GM23338 (cell line): ENCODE measurements at places on chromosomes 3 and 15. TPM values are rescaled to one million over a fixed set of nuclear protein-coding genes. Genes with fewer than 3 reads are reported as not detected.
A peak's percentile ranks its signal among the peaks of the same experiment; 100 is the strongest.

DNA sequence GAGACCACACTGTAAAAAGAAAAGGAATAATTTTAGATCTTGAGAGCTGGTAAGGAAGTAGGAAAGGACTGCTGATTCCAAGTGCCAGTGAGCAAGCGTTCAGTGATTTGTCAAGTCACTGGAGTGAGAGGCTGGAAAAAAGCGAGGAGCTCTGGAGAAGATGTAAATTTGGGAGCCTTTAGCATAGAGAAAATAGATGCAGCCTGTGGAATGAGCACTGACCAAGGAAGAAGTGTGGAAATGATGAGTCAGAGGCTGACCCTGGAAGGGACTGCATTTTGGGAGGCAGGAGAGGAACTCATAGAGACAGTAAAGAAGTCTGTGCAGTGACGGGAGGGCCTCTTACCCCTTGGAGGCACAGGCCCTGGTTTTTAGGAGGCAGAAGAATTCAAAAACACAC is 17.1 kb upstream of the ABTB1 start:
- H3K27ac ChIP-seq = 0 out of 2 replicates have a peak overlapping the region, but pooled peaks have one; percentile 50
- no peak for DNase-seq
- H3K4me3 ChIP-seq = no peak overlapping the region
- no peaks in the 10 kb centered on the region for H3K27me3 ChIP-seq
- no peaks in the 10 kb centered on the region; the same call in 1 of the 2 replicates for H3K36me3 ChIP-seq

The C15orf62 gene
- 0.08 and 0.80 TPM in 2 replicates for total RNA-seq

- no peak overlapping the region for H3K27ac ChIP-seq
- DNase-seq = no peak
- H3K36me3 ChIP-seq = no peaks in the 10 kb centered on the region
- no peak overlapping the region for H3K4me3 ChIP-seq
- no peaks in the 10 kb centered on the region for H3K27me3 ChIP-seq
- peaks cover 4% of the 10 kb centered on the region; the same call in 1 of the 2 replicates for H3K4me1 ChIP-seq
These were observed 204.1 kb upstream of the SUCLG2 start for GRCh38 chr3:67858492-67858891.

The CORO2B gene
- 2.8 and 4.6 TPM in 2 replicates for total RNA-seq

The CEMIP gene
- 2.1 and 4.1 TPM in 2 replicates for total RNA-seq

DNA sequence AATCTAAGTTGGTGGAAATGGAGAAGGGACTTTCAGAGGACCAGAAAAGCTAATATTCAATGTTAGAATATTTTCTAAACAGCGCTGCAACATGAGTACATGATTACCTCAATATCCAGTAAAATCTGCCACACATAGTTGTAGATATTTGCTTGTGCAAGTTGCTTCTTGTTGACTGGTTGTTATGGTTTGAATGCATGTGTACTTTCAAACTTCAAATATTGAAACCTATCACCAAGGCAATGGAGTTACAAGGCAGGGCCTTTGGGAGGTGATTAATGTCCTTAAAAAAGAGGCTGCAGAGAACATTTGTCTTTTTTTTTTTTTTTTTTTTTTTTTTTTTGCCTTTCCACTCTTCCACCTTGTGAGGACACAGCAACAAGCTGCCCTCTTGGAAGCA is 49.9 kb downstream of the TMCO5A start:
- no peak for DNase-seq
- H3K36me3 ChIP-seq = no peaks in the 10 kb centered on the region
- H3K27me3 ChIP-seq = no peaks in the 10 kb centered on the region
- H3K4me3 ChIP-seq = no peak overlapping the region
- no peak overlapping the region for H3K27ac ChIP-seq

DNA sequence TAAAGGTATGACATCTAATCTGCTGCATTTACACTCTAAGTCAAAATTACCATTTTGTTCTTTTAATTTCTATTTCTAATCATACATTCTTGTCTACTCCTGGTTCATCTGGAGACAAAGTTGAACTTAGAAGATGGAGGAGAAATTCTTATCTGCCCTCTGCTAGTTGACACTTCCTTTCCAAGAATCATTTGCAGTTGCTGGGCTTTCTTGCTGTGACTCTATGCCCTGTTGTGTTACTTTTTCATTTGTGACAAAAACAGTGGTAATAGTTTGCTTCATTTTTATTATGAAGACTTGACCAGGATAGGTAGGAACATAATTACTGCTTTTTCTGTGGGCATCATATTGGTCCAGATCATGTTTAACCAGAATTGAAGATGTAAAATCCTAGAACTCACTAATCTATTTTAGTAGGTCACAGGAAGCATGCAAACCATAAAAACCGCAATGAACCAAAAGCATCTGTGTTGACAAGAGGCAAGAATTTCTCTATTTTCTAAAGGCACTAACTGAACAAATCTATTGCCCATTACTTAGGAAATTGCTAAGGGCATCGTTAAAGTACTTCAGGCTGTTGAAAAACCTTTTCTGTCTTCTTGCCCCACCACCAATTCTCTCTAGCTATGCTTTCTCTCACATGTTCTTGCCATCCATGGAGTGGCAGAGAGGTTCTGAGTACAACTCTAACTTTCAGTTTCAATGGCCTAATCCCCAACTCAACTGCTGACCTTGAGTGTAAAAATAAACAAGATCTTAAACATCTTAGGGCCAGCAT is 4.2 kb upstream of the CCR2 start:
- no peak overlapping the region for H3K27ac ChIP-seq
- no peak for DNase-seq
- H3K27me3 ChIP-seq = no peaks in the 10 kb centered on the region
- H3K4me3 ChIP-seq = no peak overlapping the region
- H3K4me1 ChIP-seq = peaks cover 4% of the 10 kb centered on the region; the same call in 1 of the 2 replicates
- no peaks in the 10 kb centered on the region for H3K36me3 ChIP-seq

DNA sequence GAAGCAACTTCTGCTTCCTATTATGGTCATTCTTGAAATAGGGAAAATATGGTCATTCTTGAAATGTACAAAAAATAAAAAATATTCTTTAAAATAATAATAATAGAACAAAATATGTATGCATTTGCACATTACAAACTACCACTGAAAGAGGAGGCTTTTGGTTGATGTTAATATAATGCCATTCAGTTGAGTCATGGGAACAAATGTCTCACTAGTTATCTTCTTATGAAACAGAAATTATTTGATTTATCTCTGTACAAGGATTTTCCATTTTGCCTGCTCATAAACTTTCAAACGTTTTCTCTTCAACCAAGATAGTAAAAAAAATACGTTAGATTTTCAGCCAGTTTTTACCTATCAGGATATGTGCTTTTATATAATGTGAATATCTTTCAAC is 1662.7 kb downstream of the OTOL1 start:
- H3K36me3 ChIP-seq = no peaks in the 10 kb centered on the region
- H3K27me3 ChIP-seq = no peaks in the 10 kb centered on the region
- no peak overlapping the region for H3K4me3 ChIP-seq
- no peak for DNase-seq
- no peaks in the 10 kb centered on the region for H3K4me1 ChIP-seq
- no peak overlapping the region for H3K27ac ChIP-seq

DNA sequence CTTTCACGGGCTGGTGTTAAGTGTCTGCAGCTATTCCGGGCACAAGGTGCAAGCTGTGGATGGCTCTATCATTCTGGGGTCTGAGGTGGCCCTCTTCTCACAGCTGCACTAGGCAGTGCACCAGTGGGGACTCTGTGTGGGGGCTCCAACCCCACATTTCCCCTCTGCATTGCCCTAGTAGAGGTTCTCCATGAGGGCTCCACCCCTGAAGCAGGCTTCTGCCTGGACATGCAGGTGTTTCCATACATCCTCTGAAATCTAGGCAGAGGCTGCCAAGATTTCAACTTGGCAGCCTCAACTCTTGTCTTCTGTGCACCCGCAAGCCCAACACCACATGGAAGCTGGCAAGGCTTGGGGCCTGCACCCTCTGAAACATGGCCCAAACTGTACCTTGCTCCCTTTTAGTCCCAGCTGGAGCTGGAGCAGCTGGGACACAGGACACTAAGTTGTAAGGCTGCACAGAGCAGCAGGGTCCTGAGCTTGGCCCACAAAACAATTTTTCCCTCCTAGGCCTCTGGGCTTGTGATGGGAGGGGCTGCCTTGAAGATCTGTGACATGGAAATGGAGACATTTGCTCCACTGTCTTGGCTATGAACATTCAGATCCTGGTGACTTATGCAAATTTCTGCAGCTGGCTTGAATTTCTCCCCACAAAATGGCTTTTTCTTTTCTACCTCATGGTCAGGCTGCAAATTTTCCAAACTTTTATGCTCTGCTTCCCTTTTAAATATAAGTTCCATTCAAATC is 6.0 kb upstream of the RPL39L start:
- no peaks in the 10 kb centered on the region for H3K27me3 ChIP-seq
- no peak for DNase-seq
- no peak overlapping the region for H3K27ac ChIP-seq
- peaks cover 11% of the 10 kb centered on the region; the same call in 1 of the 2 replicates for H3K36me3 ChIP-seq
- H3K4me1 ChIP-seq = no peaks in the 10 kb centered on the region
- no peak overlapping the region for H3K4me3 ChIP-seq

DNA sequence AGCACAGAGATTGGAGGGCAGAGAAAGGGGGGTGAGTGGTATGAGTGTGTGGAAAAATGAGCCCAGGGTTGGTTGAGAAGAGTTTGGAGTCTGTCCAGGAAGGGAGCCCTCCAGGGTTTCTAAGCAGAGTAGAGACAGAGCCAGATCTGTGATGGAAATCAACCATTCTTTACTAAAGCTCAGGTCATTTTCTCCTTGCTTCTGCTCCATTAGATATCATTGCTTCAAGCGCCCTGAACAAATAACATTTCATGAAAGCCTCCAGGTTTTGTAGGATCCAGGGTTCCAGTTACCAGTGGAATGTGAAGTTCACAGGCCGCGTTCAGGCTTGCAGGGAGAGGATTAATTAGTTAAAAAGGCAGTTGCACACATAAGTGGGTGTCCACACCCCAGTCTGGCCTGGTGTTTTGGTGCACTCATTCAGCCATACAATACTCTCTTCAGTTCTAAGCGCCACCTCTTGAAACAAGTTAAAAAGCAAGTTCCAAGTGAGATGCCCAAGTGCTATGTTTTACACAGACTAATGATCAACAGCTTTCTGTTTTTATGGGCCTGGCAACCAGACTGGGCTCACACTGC is 16.4 kb upstream of the BOC start:
- no peaks in the 10 kb centered on the region for H3K27me3 ChIP-seq
- H3K4me1 ChIP-seq = no peaks in the 10 kb centered on the region
- no peaks in the 10 kb centered on the region for H3K36me3 ChIP-seq
- no peak overlapping the region for H3K27ac ChIP-seq

GRCh38 chr3:99473321-99473751 is 165.1 kb upstream of the COL8A1 start:
- no peaks in the 10 kb centered on the region for H3K4me1 ChIP-seq
- no peak for DNase-seq
- H3K27me3 ChIP-seq = no peaks in the 10 kb centered on the region
- no peaks in the 10 kb centered on the region for H3K36me3 ChIP-seq
- H3K27ac ChIP-seq = no peak overlapping the region

- no peak overlapping the region for H3K27ac ChIP-seq
- DNase-seq = no peak
- 0 out of 2 replicates have a peak, but pooled peaks cover 7% of the 10 kb centered on the region for H3K4me1 ChIP-seq
- H3K36me3 ChIP-seq = no peaks in the 10 kb centered on the region
- no peak overlapping the region for H3K4me3 ChIP-seq
These were observed 399.7 kb downstream of the VPS13C start for GRCh38 chr15:61660579-61660978.

GRCh38 chr3:74621581-74621980 is 7.1 kb upstream of the CNTN3 start:
- H3K36me3 ChIP-seq = no peaks in the 10 kb centered on the region
- no peak overlapping the region for H3K4me3 ChIP-seq
- peaks cover 3% of the 10 kb centered on the region; the same call in 1 of the 2 replicates for H3K27me3 ChIP-seq
- H3K4me1 ChIP-seq = no peaks in the 10 kb centered on the region

DNA sequence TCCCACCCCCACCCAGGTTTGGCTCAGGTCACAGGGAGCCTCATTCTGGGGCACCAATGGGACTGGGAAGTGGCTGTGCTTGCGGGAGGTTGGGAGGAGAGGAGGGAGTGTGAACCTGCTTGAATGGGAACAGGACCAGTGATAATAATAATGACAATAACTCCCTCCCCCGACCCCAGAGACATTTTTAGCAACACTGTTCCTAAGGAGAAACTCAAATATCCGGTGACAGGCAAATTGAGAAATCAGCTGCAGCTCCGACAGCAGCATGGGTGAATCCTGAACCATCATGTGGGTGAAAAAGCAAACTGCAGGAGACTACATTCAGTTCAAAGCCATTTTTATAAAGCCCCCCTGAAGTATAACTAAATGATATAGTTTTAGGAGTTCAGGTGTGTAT is 11.6 kb upstream of the RPL29 start:
- DNase-seq = no peak
- H3K27me3 ChIP-seq = no peaks in the 10 kb centered on the region
- H3K27ac ChIP-seq = no peak overlapping the region
- H3K4me3 ChIP-seq = no peak overlapping the region
- no peaks in the 10 kb centered on the region for H3K36me3 ChIP-seq
- H3K4me1 ChIP-seq = peaks cover 25% of the 10 kb centered on the region; the same call in 1 of the 2 replicates

The LMAN1L gene
- total RNA-seq = not detected in 2 replicates

GRCh38 chr3:14119651-14120050 is 5.0 kb downstream of the CHCHD4 start:
- H3K27ac ChIP-seq = no peak overlapping the region
- no peak overlapping the region for H3K4me3 ChIP-seq
- H3K4me1 ChIP-seq = peaks cover 16% of the 10 kb centered on the region; the same call in 1 of the 2 replicates
- H3K36me3 ChIP-seq = peaks cover 13% of the 10 kb centered on the region

DNA sequence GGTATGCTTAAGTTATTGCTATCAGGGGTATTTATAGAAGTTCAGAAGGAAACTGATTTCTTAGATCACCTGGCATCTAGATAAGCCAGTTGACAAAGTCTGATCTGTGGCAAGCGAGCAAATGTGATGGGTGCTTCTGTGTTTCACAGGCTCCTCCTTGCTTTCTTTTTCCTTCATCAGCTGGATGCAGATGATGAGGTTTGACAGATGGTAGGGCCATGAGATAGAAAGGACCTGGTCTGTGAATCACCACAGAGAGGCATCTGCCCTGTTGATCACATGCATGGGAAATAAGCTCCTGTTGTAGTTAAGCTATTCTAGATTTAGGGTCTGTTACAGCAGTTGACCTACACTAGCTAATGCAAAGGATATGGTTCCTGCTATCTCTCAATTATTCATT is 372.0 kb downstream of the NEK10 start:
- H3K36me3 ChIP-seq = no peaks in the 10 kb centered on the region
- H3K27me3 ChIP-seq = no peaks in the 10 kb centered on the region
- no peak for DNase-seq
- no peak overlapping the region for H3K4me3 ChIP-seq

GRCh38 chr15:41798607-41799487 is 24.6 kb downstream of the MAPKBP1 start:
- no peaks in the 10 kb centered on the region for H3K4me1 ChIP-seq
- no peak for DNase-seq
- H3K36me3 ChIP-seq = no peaks in the 10 kb centered on the region
- no peaks in the 10 kb centered on the region for H3K27me3 ChIP-seq
- no peak overlapping the region for H3K4me3 ChIP-seq

DNA sequence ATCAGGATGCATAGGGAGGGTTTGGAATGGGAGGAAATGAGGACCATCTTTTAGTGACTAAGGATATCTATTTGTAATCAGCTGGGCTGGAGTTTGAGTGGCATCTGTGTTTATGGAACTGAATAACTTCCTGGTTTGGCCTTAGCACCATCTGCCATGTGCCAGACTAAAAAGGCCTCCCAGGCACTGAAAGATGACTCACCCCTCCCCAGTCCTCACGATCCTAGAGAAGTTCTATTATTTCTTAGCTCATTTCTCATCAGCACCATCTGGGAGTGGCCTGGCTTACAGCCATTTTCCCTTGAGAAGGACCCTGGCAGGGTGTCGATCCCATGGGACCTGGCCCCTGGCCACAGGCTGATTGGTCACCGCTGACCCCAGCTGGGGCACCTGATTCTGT is 23.9 kb upstream of the CTXND1 start:
- no peak for DNase-seq
- no peak overlapping the region for H3K27ac ChIP-seq
- no peaks in the 10 kb centered on the region for H3K4me1 ChIP-seq
- H3K27me3 ChIP-seq = no peaks in the 10 kb centered on the region
- H3K4me3 ChIP-seq = no peak overlapping the region
